Esophagus squamous epithelium (tissue), 5 donors: ENCODE measurements at places on chromosomes 2 and 18.

GRCh38 chr2:68992933-68993332, 18.5 kb downstream of the GKN1 start:
- no peak for DNase-seq

GRCh38 chr18:76980663-76981395, 151.8 kb downstream of the MBP start:
- no peak for DNase-seq

DNA sequence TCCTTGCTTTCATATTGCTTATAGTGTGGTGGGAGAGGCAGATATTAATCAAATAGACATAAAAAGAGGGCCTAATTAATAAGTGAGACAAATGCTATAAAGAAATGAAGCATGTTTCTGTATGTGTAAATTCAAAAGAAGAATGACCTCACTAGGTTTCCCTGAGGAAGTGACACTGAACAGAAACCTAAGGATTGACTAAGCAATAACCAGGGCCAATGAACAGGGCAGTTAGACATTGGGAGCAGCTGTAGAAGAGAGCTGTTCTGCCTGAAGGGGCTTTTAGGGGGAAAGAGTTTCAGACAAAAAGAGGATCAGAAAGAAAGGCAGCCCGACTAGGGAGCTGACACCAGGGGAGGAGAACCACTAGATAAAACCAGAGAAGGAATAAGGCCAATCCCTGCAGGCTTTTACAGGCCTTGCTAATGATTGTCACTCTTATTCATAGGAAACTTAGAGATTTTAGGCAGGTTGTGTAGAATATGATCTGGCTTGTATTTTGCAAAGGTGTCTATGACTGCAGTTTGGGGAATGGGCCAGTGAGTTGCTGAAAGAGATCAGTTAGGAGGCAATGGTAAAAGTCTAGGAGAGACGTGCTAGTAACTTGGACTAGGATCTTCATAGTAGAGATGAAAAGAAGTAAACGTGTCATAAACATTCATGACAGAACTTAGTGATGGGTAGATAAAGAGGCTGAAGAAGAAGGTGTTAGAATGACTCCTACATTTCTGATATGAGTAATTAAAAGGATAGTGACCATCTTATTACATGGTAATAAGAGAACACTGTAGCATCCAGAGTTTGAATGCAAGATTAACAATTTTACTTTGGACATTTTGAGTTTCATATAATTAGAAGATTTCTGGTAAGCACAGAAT, 26.8 kb upstream of the NABP1 start:
- no peak for DNase-seq

DNA sequence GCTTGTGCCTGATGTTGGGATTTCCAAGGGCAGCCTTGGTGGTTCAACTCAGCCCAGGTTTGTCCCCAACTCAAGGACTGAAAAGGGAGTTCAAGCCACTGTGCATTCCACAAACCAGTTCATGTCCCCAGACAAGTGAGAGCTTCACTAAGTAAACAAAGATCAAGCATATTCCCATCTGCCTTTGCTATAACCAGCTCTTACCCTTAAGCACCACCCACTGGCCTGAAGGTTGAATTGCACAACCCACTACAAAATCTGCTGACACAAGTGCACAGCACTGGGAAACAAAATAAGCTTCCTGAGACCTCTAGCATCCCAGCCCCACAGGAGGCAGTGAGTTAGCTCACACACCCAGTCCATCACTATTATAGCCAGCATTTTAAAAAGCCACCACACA, 516.7 kb downstream of the NR4A2 start:
- DNase-seq: no peak

DNA sequence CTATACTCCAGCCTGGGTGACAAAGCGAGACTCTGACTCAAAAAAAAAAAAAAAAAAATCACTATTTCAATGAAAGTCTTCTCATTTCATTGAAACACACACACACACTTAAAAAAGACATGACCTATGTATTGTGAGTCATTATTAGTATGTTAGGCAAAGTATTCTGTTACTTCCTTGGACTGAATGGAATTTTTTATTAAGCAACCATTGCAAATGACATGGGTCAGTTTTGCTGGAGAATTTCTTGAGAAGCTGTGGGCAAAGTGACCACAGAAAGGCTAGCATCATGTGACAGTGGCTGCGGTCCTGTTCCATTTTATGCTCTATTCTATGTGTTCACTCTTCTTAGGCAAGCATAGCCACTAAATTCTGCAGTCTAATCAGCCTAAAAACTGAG, 695.7 kb downstream of the TDRD15 start:
- DNase-seq: no peak

DNA sequence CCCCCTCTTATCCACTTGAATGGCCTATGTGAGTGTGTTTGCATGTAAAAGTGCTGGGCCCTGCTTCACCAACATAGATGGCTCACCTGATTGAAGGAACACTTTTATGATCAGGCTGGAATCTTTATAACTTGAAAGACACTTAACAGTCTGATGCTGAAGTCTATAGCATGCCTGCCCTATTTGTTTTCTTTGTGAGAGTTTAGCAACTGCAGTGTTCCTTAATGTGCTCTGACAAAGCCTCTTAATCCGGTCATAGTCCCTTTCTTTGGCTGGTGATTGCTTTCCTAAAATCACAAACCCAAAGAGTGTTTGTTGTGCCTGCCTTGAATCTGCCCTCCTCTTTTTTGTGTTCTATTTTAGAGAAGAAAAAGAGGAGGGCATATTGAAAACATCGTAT, 1382.8 kb upstream of the CELF4 start:
- DNase-seq: no peak

DNA sequence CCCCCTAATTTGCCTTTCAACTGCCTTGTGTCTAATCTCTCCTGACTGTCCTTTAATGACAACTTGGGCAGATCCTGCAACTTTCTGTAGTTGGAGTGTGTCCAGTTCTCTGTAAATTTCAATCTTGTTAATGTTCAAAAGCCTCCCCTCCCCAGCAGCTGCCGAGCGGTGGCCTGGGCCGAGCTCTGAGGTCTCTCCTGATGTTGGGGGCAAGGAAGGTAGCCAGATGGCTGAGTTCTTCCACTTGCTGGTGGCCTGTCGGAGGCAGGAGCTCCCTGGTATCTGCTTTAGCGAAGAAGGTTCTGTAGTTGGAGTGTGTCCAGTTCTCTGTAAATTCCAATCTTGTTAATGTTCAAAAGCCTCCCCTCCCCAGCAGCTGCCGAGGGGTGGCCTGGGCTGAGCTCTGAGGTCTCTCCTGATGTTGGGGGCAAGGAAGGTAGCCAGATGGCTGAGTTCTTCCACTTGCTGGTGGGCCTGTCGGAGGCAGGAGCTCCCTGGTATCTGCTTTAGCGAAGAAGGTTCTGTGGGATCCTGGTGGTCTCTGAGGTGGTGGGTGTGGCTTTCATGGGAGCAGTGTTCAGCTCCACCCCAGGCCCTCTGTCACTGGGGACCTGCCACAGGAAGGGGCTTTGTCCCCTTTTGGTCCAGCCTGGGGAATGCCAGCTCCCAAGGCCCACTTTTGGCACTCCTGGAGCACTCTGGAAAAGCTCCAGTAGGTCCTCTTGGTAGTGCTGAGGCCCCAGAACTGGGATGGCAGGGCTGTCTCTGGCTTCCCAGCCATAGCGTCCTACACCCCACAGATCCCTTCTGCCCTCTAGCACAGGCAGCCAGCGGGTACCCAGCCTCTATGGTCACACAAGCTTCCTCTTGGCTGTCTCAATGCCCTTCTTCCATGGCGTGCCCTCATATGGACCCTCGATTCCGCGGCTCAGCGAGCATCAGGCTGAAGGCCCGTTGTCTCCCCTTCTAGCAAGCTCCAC, 211.9 kb downstream of the ALPK2 start:
- no peak for DNase-seq

- DNase-seq: no peak
Measured at GRCh38 chr18:56314396-56314795, 324.0 kb downstream of the TXNL1 start.

DNA sequence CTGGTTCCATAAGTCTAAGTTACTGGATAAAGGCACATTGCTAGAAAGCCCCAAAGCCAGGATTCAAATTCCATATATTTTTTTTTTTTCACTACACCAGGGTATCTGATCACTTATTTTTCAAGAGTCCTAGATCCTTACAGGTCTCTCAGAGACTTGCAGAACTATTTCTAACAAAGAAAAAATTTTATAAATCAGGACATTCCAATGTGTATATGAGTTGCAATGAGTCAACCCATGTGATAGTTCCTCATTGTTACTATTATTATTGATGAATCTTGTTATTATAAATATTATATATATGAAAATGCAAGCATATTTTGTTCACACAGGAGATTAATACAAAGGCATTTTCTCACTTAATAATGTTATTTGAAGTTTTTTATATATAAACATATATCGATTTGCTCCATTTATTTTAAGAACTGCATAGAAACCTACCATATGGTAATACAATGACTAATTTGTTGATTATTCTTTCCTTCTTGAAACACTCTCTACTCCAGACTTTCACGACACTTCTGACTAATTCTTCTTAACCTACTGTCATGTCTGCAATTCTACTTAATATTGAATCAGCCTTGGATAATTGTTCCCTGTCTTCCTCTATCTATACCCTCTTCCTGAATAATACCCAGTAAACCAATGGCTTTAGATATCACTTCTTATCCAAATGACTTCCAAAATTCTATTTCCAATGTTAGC, 968.4 kb upstream of the NRXN1 start:
- no peak for DNase-seq

DNA sequence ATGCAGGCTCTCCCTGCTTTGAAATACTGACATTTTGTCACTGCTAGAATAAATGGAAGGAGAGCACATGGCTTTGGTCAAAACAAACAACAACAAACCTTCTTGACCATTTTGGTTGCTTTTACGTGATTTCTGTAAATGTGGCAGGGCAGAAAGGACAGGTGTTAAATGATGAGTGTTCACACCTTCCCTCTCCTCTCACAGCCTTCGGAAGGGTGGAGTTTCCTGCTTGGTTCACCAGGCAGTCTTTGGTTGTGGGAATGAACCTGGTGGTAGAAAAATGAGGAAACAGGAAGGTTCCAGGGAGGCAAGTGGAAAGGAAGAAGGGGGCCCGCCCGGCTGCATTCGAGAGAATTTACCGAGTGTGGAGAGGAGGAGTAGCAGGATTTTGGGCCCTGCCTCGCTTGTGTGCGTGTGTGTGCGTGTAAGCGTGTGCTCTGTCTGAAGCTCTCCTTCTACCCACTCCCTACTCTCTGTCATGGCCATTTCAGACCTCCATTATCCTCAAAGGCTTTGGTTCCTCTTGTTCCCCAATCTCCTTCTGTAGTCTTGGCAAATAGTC, 23.7 kb upstream of the SPP2 start:
- DNase-seq: no peak

DNA sequence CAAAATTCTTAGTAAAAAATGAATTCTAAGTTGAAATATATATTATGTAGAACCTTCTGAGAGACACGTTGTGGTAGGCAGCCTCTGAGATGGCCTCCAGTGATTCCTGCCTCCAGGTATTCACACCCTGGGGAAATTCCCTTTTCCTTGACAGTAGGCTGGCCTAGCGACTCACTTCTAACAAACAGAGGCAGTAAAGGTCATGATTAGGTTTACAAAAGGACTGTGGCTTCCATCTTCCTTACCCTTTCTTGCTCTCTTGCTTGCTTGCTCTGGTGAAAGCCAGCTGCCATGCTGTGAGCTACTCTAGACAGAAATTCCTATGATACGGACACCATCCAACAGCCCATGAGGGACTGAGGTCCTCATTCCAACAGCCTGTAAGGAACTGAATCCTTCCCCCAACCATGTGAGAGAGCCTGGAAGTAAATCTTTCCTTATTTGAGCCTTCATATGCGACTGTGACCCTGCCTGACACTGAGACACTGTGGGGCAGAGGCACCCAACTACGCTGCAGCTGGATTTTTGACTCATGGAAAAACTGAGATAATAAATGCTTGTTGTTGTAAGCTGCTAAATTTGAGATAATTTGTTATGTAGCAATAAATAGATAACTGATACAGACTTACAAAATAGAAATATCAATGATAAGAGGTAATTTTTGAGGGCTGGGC, 32.7 kb upstream of the SERTAD2 start:
- no peak for DNase-seq

DNA sequence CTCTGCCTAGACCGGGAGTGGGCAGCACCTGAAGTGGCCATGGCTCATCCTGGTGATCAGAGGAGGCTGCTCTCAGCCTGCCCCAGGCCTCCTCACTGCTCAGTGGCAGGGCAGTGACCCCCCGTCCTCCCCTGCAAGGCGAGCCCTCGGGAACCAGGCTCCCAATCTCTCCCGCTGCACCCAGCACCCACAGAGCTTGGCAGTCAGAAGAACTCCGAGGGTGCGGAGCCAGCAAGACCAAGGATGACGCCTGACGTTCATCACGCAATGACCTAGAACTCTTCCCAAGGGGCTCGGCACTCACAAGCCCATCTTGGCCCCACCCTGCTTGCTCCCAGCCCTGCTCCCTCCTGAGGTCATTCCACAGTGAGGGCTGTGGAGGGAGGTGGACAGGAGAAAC, 189.8 kb upstream of the SALL3 start:
- no peak for DNase-seq

GRCh38 chr2:41994661-41995060, 53.2 kb upstream of the PKDCC start:
- DNase-seq: no peak

DNA sequence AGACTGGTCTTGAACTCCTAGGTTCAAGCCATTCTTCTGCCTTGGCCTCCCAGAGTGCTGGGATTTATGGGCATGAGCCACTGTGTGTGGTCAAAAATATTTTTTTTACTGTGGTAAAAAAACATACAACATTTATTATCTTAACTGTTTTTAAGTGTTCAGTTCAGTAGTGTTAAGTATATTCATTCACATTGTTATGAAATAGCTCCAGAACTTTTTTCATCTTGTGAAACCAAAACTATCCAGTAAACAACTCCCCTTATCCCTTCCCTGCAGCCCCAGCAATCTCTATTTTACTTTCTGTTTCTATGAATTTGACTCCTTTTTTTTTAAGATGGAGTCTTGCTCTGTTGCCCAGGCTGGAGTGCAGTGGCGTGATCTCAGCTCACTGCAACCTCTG, 9.3 kb downstream of the RMC1 start:
- no peak for DNase-seq

- DNase-seq: no peak
Measured at GRCh38 chr18:62537946-62538345, 15.1 kb downstream of the ZCCHC2 start.

DNA sequence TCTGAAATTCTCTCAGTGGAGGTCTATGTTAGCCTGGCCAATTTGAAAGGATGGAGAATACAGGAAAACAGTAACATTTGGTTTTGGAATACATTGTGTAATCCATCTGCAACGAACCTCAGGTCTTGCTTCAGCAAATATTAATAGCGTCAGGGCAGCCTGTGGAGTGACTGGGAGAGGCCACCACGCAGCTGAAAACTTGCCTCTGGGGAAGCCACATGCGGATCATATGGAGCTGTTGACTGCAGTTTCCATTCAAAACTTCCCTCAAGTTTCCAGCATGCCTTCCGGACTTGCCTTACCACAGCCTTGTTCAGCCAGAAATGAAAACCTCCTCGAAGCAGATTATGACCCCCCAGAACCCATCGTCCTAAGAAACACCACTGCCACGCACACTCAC, 25.7 kb downstream of the BCL11A start:
- no peak for DNase-seq
